ENCODE measurements at places on chromosomes 6 and 20. TPM values are rescaled to one million over a fixed set of nuclear protein-coding genes. Genes with fewer than 3 reads are reported as not detected.

TSBP1 gene
- total RNA-seq = not detected

FAM83C gene
- 7.7 TPM for total RNA-seq

ITPA gene
- 25.4 TPM for total RNA-seq

PERP gene
- total RNA-seq = 162 TPM

PI16 gene
- total RNA-seq = 10.1 TPM

HLA-DQA2 gene
- total RNA-seq = 0.99 TPM

C20orf202 gene
- 0.69 TPM for total RNA-seq

NINL gene
- 15.7 TPM for total RNA-seq

ZHX3 gene
- total RNA-seq = 11.6 TPM

TRIM15 gene
- total RNA-seq = 1.4 TPM

CGA gene
- total RNA-seq = 32.0 TPM

DEFB132 gene
- total RNA-seq = not detected

SNX9 gene
- total RNA-seq = 28.6 TPM
